ENCODE measurements at places on chromosomes 7 and 10. TPM values are rescaled to one million over a fixed set of nuclear protein-coding genes. Genes with fewer than 3 reads are reported as not detected.

Gene LEP
- total RNA-seq, result 0.97 TPM

Gene EMX2
- total RNA-seq, result 1.5 TPM

Gene ACTL6B
- total RNA-seq, result not detected

Gene SLC26A5
- 0.78 TPM for total RNA-seq

Gene ARMH3
- total RNA-seq, result 26.9 TPM

Gene FAM237B
- total RNA-seq, result not detected

Gene SPDYE16
- total RNA-seq, result 0.16 TPM

Gene CYP3A5
- total RNA-seq, result not detected

Gene TUBAL3
- not detected for total RNA-seq

Gene RHBDD2
- total RNA-seq, result 40.1 TPM

- H3K27me3 ChIP-seq, result no peaks in the 10 kb centered on the region
- no peak overlapping the region for H3K27ac ChIP-seq
- no peaks in the 10 kb centered on the region for H3K4me1 ChIP-seq
- DNase-seq, result no peak
- H3K36me3 ChIP-seq, result no peaks in the 10 kb centered on the region
These were observed 50.1 kb downstream of the PLEKHS1 start for GRCh38 chr10:113801569-113801968.

GRCh38 chr7:28060371-28060950, 120.1 kb downstream of the JAZF1 start:
- H3K27ac ChIP-seq, result no peak overlapping the region
- H3K36me3 ChIP-seq, result no peaks in the 10 kb centered on the region
- DNase-seq, result no peak
- no peaks in the 10 kb centered on the region for H3K4me1 ChIP-seq
- H3K4me3 ChIP-seq, result no peak overlapping the region

DNA sequence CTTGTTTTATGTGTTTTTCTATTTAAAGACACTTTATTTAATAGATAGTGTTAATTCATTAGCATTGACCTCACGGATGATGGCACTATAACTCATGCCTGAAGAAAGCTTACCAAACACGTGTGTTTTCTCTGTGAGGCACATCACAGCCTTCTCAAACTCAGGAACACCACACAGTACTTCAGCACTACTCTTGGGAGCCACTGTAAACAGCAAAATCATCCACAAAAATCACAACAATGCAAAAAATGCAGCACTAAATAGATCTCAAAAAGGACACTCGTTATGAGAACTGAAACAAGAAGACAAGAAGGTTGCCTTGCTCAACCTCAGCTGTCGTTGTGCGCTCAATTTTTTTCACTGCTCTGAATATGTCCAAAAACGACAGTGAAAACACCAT, 12.0 kb upstream of the PARP12 start:
- H3K4me3 ChIP-seq, result no peak overlapping the region
- H3K4me1 ChIP-seq, result no peaks in the 10 kb centered on the region
- H3K36me3 ChIP-seq, result no peaks in the 10 kb centered on the region
- H3K27ac ChIP-seq, result no peak overlapping the region
- DNase-seq, result no peak

DNA sequence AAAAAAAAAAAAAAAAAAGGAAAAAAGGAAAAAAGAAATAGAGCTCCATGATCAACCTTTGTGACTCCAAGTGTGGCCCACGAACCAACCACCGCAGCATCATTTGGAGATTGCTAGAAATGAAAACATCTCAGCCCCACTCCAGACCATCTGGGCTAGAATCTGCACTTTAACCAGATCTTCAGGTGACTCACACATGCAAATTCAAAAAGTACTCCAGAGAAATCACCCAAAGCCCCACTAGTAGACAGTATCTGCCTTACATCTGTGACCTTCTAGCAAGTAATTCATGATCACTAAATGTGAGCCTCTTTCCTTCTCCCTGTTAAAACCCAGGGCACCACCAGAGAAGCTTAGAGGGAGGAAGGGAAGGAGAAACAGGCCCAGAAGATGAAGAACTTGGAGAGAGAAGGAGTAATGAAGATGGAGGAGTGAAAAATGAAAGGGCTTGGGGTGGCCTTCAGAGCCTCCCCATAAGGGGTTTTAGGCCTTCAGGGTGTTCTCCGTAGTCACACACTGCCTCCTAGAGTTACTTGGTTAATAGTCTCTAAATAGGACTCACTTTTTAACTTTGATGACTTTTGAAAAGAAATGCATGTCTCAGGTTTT, 94.0 kb downstream of the SLC37A3 start:
- no peak overlapping the region for H3K4me3 ChIP-seq
- no peaks in the 10 kb centered on the region for H3K27me3 ChIP-seq
- no peak for DNase-seq
- no peaks in the 10 kb centered on the region for H3K4me1 ChIP-seq
- no peak overlapping the region for H3K27ac ChIP-seq
- no peaks in the 10 kb centered on the region for H3K36me3 ChIP-seq

- no peaks in the 10 kb centered on the region for H3K36me3 ChIP-seq
- no peak overlapping the region for H3K27ac ChIP-seq
- DNase-seq, result no peak
- H3K4me1 ChIP-seq, result no peaks in the 10 kb centered on the region
- no peak overlapping the region for H3K4me3 ChIP-seq
These were observed 77.5 kb upstream of the SORCS3 start for GRCh38 chr10:104563548-104563947.

DNA sequence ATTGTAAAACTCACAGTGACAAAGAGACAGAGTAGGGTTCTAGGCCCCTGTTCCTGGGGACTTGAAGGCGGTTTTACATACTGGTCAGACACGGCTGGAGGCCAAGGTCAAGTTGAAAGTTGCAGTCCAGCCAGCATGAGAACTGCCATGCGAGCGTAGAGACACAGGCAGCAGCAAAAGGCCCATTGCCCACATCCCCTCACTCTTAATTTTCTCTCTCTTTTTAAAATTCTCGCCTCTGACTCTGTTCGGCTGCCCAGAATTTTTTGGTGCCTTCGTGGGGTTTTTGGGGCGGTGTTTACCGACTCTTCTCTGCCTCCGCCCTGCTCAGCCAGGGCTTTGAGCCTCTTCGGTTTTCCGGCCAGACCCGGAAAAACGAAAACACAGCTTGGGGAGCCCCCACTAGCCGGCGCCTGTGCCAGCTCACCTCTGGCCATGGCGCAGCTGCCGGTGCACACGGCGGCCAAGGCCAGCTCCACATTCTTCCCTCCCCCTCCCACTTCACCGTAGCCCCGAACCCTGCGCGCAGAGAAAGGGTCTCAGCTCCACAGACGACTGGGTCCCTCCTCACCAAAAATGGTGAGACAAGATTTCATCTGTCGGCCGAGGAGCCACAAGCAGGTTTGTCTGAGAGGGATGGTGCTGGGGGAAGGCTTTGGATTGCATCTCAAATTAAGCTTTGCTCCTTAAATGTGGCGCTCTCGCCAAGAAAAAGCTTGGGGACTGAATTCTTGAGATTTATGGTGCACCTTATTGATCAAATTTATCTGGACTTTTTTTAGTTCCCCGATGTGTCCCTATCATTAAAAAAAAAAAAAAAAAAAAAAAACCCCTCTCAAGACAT, 2.3 kb upstream of the HOXA13 start:
- H3K27ac ChIP-seq, result no peak overlapping the region
- no peak overlapping the region for H3K4me3 ChIP-seq
- no peaks in the 10 kb centered on the region for H3K36me3 ChIP-seq
- DNase-seq, result no peak

DNA sequence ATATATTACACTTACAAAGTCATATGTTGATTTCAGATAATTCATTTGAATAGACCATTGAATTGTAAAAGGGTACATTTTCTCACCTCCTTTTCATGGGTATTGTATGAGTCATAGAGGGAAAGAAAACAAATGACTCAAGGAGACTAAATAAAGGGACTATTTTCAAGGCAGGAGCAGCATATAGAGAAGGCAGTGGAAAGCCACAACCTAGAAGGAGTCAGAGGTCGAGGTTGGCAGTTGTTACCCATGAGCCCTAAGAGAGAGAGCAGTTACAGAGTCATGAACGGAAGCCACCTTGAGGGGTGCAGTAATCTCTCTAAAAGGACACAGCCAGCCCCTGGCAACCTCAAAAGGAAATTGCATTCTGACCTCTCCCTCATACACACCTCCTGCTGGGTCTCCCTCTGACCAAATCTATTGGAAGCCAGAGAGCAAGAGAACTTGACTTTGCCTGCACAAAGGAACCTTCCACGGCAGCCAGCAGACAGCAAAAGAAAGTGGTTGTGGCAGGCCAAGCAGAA, 137.9 kb downstream of the GRM8 start:
- H3K27me3 ChIP-seq, result no peaks in the 10 kb centered on the region
- H3K4me1 ChIP-seq, result no peaks in the 10 kb centered on the region

DNA sequence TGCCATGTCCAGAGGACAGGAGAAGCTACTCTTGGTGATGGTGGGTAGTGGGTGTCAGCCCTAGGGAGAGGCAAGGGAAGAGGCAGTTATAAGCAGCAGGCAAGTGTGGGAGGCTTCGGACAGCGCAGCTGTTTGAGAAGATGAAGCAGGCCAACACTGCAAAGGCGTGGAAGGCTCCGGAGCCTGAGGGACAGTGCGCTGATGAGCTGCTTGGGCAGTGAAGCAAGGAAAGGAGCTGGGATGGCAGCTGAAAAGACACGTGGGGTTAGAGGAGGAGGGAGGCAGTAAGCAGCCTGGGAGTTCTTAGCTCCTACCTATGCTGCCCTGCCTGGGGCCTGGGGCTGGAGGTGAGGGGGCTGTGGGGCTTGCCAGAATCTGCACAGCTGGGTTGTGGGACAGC, 50.1 kb upstream of the CRTAC1 start:
- no peaks in the 10 kb centered on the region for H3K27me3 ChIP-seq
- no peaks in the 10 kb centered on the region for H3K36me3 ChIP-seq
- H3K4me3 ChIP-seq, result no peak overlapping the region
- DNase-seq, result no peak

- no peak overlapping the region for H3K27ac ChIP-seq
- no peak overlapping the region for H3K4me3 ChIP-seq
- no peak for DNase-seq
These were observed 495.9 kb downstream of the XPNPEP1 start for GRCh38 chr10:109427411-109427810.

DNA sequence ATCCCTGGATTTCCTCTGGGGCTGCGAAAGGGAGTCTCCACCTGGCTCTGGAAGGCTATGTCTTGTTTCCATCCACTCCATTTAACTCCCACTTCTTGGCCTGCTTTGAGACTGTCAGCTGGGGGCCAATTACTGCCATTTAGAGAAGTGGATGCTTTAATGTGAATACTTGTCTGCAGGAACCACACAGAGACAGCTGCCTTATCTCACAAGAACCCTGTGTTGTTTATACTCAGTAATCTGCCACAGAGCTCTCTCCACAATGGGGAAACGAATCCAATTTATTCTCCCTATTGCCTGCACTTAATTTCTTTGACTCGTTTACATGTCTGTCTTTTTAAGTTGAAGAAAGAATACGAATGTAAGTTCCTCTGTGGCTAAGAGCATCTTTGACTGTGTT, 787.0 kb upstream of the C7orf33 start:
- no peaks in the 10 kb centered on the region for H3K27me3 ChIP-seq
- no peak overlapping the region for H3K4me3 ChIP-seq
- no peaks in the 10 kb centered on the region for H3K36me3 ChIP-seq
- no peaks in the 10 kb centered on the region for H3K4me1 ChIP-seq

- no peaks in the 10 kb centered on the region for H3K4me1 ChIP-seq
- H3K27ac ChIP-seq, result no peak overlapping the region
- no peaks in the 10 kb centered on the region for H3K27me3 ChIP-seq
- no peak overlapping the region for H3K4me3 ChIP-seq
- H3K36me3 ChIP-seq, result no peaks in the 10 kb centered on the region
These were observed 264.4 kb downstream of the ETV1 start for GRCh38 chr7:13724977-13725566.

DNA sequence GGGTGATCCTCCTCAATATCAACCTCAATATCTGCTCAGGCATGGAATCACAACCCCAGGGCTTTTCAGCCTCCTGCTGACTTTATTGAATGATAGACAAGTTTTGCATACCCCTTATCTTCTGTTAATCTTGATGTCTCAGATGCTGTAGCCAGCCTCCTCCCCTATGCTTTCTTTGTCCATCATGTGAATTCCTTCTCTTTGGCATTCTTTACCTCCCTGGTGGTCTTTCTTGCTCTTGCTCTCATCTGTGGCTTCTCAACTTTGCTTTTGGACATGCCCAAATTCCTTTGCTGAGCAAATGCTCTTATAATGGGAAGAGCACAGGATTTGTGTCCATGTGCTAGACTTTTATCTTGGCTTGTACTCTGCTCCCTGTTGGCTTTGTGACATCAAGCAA, 73.4 kb upstream of the FAM13C start:
- no peaks in the 10 kb centered on the region for H3K4me1 ChIP-seq
- H3K36me3 ChIP-seq, result no peaks in the 10 kb centered on the region
- H3K27ac ChIP-seq, result no peak overlapping the region
- no peak for DNase-seq
- H3K27me3 ChIP-seq, result no peaks in the 10 kb centered on the region

- H3K4me1 ChIP-seq, result no peaks in the 10 kb centered on the region
- no peaks in the 10 kb centered on the region for H3K27me3 ChIP-seq
- H3K36me3 ChIP-seq, result no peaks in the 10 kb centered on the region
- H3K4me3 ChIP-seq, result no peak overlapping the region
- no peak overlapping the region for H3K27ac ChIP-seq
- DNase-seq, result no peak
These were observed 21.4 kb downstream of the LAT2 start for GRCh38 chr7:74231232-74231590.

Data from aorta (tissue), 5 donors.